ENCODE measurements at places on chromosomes 5 and 9.

GRCh38 chr5:172385707-172386106 is 68.6 kb downstream of the SH3PXD2B start:
- no peak for DNase-seq

GRCh38 chr5:58466939-58467338 is 7.1 kb upstream of the PLK2 start:
- no peak for DNase-seq

DNA sequence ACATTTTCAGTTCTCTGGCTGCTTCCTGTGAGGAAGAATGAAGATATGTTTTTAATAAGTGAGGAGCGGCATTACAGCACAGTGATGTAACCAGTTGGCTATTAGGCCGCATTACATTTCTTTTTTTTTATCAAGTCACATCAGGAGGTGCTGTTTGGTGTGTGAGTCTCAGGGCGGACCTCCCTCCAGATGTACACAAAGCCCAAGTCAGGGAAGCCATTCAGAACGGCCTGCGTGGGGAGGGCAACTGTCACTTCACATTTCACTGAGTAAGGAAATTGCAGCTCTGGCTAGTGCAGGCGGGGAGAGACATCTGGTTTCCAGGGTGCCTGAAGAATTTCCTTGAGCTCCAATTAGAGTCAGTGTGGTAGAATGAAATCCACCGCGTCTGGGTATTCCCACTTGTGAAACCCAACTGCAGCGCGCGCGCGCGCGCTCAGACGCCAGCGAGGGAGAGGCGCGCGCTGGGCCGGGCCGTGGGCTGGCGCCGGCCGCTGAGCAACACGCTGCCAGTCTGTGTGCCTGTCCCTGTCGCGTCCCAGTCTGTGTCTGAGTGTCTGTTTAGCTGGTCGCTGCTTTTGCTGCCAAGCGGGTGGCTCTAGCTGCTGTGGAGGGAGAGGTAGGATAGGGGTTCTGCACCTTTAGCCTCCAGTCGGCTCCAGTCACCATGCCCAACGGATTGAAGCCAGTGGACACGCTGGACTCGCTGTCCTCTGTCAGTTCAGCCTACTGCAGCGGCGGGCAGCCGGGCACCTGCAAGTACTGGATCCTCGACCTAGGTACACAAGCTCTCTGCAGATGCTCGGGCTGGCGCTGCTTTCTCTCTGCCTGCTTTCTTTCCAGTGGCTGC is 140.8 kb upstream of the OTULINL start:
- DNase-seq = no peak

GRCh38 chr5:147309621-147310020 is 74.8 kb downstream of the STK32A start:
- no peak for DNase-seq

DNA sequence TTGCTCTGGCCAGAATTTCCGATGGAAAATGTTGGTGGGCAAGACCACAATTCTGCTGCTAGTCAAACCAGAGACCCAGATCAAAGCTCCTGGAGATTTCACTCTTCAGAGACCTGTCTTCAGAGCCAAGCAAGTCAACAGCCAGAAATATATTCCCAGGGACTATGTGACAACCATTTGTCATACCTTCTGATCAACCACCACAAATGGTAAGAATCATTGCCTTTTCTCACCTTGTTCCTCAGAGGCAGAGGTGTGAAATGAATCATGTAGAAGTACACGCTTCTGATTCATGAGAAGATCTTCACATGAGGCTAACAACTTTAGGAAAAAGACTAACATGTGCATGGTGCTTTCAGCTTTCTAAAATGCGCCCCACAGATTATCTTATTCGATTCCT is 53.5 kb downstream of the SUSD1 start:
- no peak for DNase-seq

DNA sequence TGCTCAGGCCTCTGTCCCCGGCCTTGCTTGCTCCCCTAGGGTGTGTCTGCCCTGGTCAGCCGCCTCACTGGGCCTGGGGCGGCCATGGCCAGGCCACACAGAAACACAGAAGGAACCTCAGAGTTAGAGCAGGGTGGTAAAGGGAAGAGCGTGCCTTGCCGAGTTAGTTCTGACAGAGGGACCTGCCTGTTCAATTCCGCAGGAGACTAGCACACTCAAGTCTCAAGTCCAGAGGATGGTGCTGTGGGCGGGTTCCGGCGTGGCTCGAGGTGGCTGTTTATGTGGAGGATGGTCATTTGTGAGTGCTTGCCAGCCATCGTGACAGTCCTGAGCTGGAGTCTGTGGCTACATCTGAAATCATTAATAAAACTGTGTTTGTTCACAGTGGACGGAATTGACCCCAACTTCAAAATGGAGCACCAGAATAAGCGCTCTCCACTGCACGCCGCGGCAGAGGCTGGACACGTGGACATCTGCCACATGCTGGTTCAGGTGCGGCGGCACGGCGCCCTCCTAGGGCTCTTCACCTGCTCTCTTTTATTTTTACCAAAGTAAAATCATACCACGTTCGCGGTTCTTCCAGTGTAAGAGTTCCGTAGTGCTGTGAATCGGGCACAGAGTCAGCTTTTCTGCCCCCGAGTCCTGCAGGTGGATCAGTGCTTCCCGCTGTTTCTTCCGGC is 95.5 kb upstream of the CACNA1B start:
- no peak for DNase-seq

DNA sequence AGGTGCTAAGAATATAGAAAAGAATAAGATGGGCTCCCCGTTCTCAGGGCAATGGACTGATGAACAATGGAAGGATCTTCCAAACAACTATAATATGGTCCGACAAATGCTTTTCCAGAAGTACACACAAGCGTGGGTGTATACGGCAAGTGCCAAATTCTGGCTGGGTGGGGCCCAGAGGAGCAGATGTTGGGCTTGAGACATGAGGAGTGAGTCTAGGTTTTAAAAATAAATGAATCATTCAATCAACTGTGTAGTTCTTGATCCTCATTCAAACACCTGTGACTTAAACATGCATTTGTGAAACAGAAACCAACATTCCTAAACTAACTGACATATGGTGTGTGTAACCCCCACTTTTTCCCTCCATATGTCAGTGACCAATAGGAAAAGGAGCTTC is 47.9 kb downstream of the MFAP3 start:
- DNase-seq = no peak

DNA sequence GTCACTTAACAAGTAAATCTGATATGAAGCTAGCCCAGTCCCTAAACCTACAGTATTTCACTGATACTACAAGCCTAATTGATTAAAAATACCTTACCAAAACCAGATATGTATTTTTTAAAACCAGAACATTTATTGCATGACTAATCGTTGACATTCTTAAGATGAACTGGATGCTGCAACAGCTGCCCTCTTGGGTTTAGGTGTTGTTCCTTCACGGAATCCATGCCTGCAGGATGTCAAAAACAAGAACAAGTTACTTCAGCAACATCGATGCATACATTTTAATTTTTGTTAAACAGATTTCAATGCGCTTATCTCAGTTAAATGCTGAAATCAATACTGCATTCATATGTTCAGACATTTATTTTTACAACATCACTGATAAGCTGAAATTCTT is 2.7 kb downstream of the RPL37 start:
- no peak for DNase-seq

DNA sequence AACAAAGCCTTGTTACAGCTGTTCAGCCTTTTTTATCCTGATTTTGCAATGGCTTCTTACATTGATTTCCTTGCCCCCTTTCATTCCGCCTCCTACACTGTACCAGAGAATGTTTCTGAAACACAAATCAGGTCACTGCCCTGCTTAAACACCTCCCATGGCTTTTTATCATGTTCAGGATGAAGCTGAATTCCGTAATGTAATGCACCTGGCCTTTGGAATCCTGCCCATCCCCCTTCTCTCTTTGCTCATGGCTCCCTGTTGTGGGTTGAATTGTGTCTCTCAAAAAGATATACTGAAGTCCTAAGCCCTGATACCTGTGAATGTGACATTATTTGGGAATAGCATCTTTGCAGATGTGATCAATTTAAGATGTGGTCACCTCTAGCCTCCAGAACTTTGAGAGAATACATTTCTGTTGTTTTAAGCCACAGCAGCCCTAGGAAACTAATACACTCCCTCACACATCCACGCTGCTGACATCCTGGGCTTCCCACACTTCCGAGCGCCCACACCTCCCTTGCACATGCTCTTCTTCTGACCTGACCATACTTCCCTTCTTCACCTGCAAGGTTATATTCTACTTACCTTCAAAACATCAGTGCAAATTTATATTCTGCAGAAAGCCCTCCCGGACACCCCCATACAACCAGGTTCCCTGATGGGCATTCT is 101.2 kb downstream of the DNAH5 start:
- no peak for DNase-seq

DNA sequence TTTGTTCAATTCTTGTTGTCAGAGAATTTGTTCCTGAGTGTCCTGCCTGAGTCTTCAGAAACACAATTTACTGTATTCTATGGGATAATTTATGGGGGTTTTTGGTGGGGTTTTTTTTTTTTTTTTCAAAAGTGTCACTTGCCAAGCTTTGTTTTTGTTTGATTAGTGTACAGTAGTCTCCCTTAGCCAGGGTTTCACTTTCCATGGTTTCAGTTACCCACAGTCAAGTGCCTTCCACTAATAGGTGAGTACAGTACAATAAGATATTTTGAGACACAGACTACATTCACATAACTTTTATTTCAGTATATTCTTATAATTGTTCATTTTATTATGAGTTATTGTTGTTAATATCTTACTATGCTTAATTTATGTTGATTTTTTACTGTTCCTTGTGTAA is 25.0 kb upstream of the AUH start:
- no peak for DNase-seq

GRCh38 chr9:32339424-32339823 is 45.0 kb upstream of the ACO1 start:
- DNase-seq = no peak

DNA sequence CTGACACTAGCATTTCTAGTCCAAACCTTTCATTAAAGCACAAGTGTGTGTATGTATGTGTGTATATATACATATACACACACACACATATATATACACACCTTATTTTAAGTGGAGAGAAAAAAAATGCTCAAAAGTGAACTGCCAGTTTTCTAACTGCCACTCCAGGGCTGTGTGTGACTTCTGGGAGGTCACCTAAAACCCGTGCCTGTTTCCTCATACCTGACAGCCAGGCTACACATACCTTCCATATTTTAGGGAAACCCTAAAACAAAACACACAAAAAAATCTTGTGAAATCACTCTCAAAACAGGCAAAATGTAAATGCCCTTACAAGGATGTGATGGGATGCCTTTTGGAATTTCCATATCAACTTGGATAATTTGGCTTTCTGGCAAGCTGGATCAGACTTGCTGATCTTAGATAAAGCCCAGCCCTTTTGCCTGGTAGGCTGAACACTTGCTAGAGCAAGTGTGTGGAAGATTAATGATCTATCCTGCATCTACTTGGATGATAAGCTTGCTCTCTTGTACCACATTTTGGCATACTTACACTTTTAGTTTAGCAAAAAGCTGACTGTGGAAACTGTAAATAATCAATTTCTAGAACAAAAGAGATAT is 127.8 kb downstream of the GNAQ start:
- no peak for DNase-seq

DNA sequence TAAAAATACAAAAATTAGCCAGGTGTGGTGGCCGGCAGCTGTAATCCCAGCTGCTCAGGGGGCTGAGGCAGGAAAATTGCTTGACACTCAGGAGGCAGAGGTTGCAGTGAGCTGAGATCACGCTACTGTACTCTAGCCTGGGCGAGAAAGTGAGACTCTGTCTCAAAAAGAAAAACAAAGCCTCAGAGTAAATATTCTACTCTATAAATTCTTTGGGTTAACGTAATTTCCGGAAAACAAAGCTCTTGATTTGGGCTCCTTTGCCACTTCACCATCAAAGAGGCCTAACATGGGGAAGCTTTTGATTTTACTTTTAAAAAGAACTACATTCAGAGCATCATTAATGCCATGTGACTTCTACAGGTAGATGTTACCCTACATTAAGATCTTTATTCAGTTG is 103.1 kb downstream of the SERINC5 start:
- DNase-seq = no peak

DNA sequence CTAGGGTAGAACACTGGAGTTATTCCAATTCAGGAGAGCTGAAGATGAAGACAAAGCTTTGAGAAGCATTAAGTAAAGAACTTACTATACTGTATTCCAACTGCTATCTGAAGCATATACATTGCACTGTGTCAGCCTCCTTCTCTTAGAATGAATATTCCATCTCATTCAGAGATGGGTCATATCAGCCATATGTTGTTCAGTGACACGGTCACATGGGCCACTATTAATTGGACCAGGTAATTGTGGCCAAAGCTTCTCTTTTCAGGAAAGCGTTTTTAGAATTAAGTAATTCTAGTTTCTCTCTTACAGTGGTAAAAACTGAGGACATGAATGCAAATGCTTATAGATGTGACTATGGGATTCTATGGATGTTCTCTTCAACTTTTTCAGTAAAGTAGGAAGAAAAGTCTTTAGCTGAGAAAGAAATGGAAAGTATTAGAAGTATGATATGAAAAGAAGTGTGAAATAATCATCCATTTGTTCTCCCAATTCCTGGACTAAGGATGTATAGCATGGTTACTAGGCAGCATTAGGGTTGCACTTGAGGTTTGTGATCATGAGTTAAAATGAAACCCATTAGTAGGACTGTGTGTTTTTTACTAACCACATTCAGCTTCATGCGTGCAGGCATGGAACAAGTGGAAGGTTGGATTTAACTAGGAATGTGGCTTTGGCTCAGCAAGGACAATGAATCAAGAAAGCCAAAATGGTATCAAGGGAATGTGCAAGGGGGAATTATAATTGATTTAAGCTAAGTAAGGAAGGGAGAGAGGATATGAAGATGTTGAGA is 40.9 kb downstream of the CETN3 start:
- DNase-seq = no peak

DNA sequence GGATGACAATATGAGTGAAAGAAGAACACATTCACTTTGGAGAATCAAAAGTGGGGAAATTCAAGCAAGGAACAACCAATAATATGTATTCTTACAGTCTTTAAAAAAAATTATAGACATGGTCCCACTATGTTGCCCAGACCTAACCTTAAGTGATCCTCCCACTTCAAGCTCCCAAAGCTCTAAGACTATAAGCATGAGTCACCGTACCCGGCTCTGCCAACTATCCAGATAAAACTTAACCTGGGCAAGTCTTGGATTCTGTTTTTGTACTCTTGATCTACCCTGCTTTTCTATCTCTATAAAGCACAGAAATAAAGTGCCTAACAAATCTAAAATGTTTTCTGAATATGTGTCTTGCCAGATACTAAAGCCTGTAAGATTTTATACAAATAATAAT is 30.9 kb downstream of the CEMIP2 start:
- DNase-seq = no peak

Data from stimulated activated CD4-positive, alpha-beta T cell treated with anti-CD3 and anti-CD28 coated beads, TNF-alpha, amount 100 ng/mL, for 4 hours (primary cell).